Epithelial cell of umbilical artery (primary cell): ENCODE measurements at places on chromosomes 1 and 21. TPM values are rescaled to one million over a fixed set of nuclear protein-coding genes. Genes with fewer than 3 reads are reported as not detected.

LCE1F gene
- total RNA-seq = not detected in 2 replicates

UBE2U gene
- not detected in 2 replicates for total RNA-seq

PCP4 gene
- not detected in 2 replicates for total RNA-seq

ETV3L gene
- total RNA-seq = not detected in 2 replicates

OR2T29 gene
- not detected in 2 replicates for total RNA-seq

NIBAN1 gene
- total RNA-seq = 4.5 and 7.0 TPM in 2 replicates

FOXO6 gene
- 0.30 and 0.32 TPM in 2 replicates for total RNA-seq

OLFML3 gene
- 1.3 and 3.3 TPM in 2 replicates for total RNA-seq

CLCA2 gene
- total RNA-seq = under 0.01 TPM in 2 replicates
